Left lung (tissue), 14 donors: ENCODE measurements at places on chromosomes 6 and 20. TPM values are rescaled to one million over a fixed set of nuclear protein-coding genes. Genes with fewer than 3 reads are reported as not detected.

DNA sequence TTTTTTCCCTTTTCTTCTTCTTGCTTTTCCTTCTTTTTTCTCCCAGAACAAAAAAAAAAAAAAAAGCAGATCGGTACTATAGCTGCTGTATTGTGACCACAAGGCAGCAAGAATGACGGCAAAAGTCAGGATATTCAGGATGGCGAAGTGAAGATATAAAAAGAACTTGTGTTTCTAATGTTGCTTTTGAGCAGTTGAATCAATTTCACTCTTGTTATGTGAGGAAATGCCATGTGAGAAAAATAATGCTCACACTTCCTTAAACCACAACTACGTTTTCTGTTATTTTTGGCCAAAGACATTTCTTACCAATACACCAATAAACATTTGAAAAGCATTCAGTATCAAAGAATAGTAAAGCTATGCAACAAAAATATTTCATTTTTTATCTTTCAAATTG is 510.5 kb downstream of the HACE1 start:
- DNase-seq = no peak

DNA sequence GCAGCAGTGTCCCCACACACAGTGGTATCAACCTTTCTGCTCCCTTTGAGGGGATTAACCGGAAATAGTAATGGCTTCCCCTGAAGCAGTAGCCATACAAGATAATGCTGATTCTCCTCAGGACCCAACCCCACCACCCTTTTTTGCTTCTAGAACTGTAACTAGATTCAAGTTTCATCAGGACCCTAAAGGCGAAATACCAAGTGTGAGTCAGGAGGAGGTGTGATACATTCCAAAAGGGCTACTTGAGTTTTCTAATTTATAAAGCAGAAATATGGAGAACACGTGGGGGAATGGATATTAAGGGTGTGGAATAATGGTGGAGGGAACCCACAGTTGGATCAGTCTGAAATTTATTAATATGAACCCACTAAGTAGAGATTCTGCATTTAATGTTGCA is 51.5 kb upstream of the CAP2 start:
- DNase-seq = no peak

GRCh38 chr20:50794181-50794845 is 548 bp upstream of the BCAS4 start:
- DNase-seq = no peak

- DNase-seq = no peak
These were observed 32.8 kb upstream of the SPAG4 start for GRCh38 chr20:35582741-35583404.

- no peak for DNase-seq
These were observed 134.4 kb downstream of the LRRC1 start for GRCh38 chr6:53929041-53929820.

DNA sequence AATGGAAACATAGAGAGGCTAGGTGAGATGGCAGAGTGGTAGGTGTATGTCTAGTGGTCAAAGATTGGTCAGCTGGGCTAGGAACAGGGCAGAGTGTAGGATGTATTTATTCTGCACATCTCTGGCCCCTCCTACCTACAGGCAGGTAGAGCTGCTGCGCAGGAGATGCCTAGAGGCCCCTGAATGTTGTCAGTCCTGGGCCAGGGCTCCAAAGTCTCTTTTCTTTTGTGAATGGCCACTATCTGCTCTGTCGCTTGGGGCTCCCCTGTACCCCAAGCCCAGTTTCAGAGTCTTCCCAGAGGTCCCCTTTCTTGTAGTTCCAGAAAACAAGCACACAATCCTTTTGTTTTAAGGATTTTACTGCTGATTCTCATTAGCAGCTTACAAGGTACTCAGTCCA is 5.0 kb downstream of the TSPO2 start:
- DNase-seq = no peak

DNA sequence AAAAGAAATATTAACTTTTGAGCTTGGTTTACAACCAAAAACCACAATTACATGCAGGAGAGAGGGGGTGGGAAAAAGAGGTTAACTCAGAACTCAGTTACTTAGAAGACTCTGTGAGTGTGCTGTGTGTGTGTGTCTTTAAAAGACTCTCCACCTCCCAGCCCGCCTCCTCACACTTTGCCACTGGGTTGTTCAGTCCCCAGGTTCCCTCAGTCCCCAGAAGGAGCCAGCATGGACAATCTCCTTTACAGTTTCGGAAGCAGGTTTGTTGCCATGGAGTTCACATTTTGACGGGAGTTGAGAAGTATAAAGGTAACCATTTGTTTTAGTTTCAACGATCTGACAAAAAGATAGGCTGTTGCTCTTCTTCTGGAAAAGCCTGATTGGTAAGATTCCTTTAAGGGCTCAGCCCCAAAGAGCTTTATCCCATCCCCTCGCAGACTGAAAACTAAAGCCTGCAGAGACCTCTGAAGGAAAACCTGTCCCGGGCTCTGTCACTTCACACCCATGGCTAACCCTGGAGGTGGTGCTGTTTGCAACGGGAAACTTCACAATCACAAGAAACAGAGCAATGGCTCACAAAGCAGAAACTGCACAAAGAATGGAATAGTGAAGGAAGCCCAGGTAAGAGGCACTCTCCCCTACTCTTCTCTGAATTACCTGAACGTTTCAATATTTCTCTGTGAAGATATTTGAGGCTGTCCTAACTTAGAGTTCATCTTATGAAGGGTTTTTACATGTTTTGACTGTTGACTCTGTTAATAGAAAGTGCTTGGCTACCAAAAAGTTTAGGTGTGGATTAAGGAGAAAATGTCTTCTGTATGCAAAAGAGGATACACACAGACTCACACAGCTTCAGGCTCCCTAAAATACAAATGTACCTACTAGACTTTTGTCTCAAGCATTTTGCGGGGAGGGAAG is at the start of gene SPTLC3:
SPTLC3 (plus strand) TSS at position 212 of the 921 bp plus-strand sequence; CDS start at position 508, 296 bp downstream.
- no peak for DNase-seq

- DNase-seq = no peak
These were observed 12.4 kb downstream of the SLC22A23 start for GRCh38 chr6:3444276-3445088.

- no peak for DNase-seq
These were observed 19.7 kb downstream of the BCAS4 start for GRCh38 chr20:50814438-50815161.

GRCh38 chr6:117494283-117494682 is 11.8 kb downstream of the DCBLD1 start:
- DNase-seq = no peak

DNA sequence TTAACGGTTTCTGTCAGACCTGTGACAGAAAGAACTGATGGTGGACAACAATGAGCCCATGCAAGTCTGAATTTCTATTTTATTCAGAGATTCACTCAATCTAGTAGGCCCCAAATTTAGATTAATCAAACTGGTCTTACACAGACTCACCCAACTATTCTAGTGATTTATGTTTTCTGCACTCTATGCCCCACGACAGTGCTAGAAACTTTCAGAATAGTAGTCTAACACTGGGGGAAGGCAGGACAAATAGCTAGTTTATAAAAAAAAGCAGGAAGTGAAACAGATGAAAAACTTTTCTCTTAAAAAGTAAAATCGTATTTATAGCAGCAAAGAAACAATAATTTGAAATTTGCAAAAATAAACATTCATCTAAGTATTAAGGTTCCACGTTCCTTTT is 5.0 kb downstream of the TCP11 start:
- DNase-seq = no peak

The CPXM1 gene
- polyA plus RNA-seq = 68.1 TPM

The SPDEF gene
- polyA plus RNA-seq = 1.5 TPM

The KHDRBS2 gene
- 6.7 TPM for polyA plus RNA-seq
